NCI-H1105 treated with DMSO at 0.1 percent for 48 hours (cell line): ENCODE measurements at places on chromosomes 7 and 10.

DNA sequence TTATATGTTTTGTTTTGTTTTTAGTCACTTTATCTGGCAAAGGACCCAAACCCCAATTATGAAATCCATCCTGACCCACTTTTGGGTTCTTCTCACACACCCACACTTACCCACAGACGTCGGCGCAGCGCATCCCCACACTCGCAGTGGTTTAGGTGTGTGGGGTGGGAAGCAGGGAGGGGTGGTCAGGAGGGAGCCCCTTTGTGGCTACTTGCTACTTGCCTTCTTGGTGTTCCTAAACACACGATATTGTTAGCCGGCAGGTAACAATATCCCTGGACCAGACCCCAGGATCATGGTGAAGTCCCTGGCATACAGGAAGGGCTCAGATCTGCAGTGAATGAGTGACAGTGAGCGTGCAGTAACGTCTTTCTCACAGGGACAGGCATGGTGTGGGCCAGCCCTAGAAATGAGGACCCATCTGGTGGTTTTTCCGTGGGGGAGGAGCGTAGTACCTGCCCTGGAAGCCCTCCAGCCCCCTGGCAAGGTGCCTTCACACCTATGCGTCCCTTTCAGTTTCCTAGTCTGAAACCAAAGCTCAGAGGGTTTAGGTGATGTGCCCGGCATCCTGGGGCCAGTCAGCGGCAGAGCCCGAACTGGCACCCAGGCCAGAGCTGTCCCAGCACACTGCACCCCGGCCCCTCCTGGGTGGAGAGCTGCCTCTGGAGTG is 4.4 kb downstream of the SPOCK2 start:
- DNase-seq: no peak

DNA sequence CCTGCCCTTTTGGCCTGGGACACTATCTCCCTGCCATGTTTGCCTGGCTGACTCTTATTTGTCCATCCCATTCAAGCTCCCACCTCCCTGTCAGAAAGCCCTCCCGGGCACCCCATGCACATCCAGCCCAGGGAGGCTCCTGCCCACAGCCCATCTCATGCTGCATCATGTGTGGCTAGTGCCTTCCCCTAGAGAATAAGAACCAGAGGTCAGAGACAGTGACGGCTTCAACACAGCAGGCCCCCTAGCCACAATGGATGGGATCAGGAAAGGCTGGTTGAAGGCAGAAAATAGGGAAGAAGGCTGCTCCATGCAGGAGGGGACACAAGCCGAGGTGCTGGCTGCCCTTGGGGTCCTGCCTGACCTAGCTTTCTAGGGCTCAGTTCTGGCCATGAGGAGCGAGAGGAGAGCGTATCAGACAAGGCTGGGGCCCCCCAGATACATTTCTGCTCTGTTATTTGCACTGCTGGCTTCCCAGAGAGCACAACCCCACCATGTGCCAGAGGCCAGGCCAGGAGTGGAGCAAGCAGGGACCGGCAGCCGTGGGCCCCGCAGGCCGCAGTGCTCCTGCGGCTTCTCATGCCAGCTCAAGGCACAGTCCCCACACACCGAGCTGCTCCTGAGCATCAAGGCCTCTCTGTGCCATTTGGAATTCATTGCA is 161.1 kb upstream of the ZMIZ1 start:
- DNase-seq: no peak

DNA sequence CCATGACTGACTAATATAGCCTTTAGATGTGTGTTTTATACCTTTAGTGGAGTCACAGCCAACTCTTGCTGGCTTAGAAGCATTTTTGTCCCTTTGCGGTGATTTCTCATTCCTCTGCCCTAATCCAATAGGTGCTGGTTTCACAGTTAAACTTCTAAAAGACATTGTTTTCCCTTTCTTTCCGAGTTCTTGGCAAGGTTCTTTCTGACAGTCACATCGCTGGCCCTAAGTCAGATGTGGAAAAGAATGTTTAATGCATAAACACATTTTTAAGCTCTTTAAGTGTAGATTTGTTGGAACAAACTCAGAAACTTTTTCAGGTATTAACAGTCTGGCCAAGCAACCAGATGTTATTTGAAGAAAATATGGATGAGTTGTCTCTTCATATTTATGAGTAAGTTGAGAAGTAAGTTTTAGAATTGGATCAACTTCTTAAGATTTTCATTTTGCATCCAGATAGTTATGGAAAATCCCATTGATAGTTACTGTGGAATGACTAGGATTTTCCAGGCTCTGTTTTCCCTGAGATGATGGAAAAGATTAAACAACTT is 4.1 kb downstream of the EPDR1 start:
- no peak for DNase-seq

- DNase-seq: peak; percentile 72
Measured at GRCh38 chr10:34116220-34116641, 698.9 kb downstream of the PARD3 start.

DNA sequence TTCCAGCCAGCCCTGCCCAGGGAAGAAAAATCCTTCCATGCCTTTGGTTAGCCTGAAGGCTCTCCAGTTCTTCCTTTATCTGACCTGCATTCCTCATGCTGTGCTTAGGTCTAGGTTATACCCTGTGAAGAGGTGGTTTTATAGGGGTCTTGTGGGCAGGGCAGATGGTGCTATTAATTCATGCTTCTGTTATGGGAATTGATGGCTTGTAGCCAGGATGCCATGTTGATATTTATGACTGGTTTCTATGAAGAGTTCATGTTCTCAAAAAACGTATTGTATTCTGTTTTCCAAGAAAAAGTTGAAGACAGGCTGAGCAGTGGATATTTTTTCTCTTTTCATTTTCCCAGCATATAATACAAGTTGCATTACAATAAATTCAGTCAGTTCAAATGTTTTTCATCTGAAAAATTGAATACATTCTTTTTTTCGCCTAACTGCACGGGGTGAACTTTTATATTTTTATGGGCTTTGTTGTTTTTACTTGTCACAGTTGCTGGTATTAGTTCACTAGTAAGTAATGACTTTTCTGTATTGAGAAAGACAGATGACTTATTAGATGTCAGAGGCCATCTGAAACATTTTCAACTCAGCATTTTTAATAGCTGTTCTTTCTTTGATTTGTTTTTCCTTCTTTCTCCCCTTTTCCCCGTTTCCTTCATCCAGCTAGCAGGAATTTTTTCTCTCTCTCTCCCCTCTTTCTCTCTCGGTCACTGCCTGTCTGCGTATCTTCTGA is 322.8 kb downstream of the LRMDA start:
- no peak for DNase-seq

DNA sequence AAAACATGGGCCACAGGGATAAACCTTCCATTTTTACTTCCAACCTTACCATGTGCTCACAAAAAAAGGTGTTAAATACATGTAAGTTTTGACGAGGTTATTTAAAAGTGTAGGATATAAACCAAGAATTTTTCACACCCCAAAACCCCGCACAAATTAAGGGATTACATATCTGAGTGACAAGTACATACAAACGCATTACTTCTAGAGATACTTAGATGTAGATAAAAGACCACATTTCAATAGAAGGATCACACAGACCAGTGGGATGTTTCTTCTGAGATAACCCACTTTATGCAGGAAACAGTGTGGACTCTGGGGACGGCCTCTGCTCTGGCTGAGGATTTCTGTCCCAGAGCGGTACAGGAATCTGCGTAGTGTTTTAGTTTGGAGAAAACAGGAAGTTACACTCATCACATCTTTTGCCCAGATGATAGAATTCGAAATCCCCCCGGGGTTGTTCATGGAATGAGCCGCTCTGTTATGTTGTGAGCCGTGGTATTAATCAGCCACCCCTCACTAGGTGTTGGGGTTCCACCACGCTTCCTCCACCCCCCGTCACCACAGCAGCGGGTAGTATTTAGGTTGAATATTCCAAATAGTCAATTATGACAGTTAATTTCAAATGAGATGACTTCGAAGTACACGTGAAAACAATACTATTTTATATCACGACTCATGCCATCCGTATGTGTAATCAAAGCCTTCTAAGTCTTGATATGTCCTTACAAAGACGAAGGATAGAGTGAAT is 1.3 kb upstream of the CUL1 start:
- peak; percentile 34 for DNase-seq

DNA sequence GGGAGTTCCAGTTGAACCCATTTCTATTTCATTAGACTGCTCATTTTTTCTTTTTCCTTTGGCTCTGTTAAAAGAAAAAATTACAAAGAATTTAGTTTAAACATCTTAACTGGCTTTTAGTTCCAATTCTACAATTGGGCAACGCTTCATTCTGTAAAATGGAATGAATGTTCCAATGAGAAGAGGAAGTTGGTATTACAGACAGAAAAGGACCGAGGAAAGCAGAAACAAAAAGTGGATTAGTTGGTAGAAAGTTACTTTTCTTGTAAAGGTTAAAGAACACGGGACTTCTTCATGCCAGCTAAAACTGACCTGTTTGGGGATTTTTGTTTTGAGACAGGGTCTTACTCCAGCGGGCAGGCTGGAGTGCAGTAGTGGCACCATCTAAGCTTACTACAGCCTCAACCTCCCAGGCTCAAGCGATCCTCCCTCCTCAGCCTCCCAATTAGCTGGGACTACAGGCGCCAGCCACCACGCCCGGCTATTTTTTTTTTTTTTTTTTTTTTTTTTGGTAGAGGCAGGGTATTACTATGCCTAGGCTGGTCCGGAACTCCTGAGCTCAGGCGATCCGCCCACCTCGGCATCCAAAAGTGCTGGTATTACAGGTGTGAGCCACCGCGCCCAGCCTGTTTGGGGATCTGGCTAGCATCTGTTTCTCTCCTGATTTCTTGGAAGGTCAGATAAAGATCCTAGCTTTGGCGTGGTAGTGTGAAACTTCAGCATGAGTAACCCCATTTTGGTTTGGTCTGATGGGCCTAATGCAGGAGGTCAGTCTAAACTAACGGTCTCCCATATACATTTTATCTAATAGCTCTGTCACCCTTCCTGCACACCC is 1.3 kb upstream of the VDAC2 start:
- no peak for DNase-seq

- peak; percentile 32 for DNase-seq
Measured at GRCh38 chr10:26725837-26726727, 28.6 kb downstream of the PDSS1 start.

GRCh38 chr7:71348821-71349681 is 217.1 kb downstream of the GALNT17 start:
- DNase-seq: peak; percentile 9

GRCh38 chr10:5364374-5364773 is 392 bp upstream of the UCN3 start:
- DNase-seq: no peak

- no peak for DNase-seq
Measured at GRCh38 chr7:141421306-141421705, 129.9 kb upstream of the AGK start.

GRCh38 chr10:118163217-118163616 is 116.5 kb upstream of the RAB11FIP2 start:
- no peak for DNase-seq

DNA sequence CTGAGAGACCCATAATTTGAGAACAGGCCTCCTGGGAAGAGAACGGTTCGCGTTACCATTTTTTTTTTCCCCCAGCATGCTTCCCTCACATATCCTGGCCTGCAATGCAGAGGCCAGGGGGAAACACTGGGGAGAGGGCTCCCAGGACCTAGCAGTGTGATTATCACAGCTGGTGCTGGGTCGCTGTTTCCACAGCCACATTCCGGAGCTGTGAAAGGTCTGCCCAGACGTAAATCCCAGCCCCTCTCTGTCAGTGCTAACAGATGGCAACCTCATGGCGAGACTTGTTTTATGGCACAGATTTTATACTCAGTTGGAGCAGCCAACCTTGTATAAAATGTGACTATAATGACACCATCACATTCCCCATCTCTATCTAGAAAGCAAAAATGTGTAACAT is 150.5 kb downstream of the PLXDC2 start:
- no peak for DNase-seq

GRCh38 chr7:40658729-40659128 is 523.9 kb downstream of the SUGCT start:
- DNase-seq: no peak

- no peak for DNase-seq
Measured at GRCh38 chr7:139691253-139691781, 86.5 kb downstream of the HIPK2 start.

DNA sequence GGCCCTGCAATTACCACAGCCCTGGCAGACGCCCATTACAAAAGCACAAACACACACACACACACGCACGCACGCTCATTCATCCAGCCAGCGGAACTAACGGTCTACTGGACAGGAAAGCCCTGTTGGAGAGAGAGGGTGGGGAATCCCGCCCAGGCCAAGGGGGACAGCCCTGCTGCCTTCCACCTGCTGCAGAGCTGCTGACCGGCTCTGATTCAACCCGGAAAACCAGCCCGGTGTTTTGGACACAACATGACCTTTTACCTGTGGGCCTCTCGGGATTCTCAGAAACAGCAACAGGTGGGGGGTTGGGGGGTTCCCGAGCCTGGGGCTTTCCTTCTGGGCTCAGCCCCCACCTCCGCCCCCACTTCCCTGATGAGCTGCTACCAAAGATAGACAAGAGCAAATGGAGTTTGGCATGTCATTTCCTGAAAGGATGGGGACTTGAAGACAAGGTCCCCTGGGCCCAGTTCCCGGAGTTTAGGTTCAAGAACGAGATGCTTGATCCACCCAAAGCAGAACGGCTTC is 18.5 kb upstream of the SERPINE1 start:
- no peak for DNase-seq

DNA sequence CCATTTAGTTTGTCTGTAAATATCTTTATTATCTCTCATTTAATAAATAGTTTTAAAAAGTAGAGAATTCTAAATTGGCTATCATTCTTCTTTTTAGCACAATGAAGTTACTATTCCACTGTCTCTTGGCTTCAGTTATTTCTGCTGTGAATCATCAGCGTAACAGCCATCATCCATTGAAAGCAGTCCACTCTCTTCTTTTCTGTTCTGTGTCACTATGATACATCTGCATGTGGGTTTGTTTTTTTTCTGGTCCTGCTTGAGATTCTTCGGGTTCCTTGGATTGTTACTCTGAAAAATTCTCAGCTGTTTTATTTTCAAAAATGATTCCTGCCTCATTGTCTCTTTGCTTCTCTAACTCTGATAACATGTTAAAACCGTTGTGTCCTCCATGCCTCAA is 52.5 kb downstream of the CSGALNACT2 start:
- DNase-seq: no peak

DNA sequence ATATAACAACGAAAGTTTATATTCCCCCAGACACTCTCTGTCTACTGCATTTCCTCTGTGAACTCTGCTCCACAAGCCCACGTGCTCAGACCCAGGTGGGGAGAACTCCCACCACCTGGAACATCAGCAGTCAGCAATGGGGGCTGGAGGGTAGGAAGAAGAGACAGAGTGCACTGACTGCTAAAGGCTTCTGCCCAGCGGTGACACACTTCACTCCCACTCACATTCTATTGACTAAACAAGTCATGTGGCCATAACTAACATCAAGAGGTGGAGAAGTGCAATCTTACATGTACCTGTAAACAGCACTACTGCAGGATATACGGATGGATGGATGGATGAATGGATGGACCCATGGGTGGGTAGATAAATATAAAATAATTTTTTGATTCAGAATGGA is 122.2 kb downstream of the MPP7 start:
- no peak for DNase-seq

GRCh38 chr7:10146271-10146670 is 827.4 kb upstream of the PHF14 start:
- DNase-seq: no peak

- no peak for DNase-seq
Measured at GRCh38 chr10:73959484-73960243, 38.3 kb upstream of the VCL start.

GRCh38 chr7:17058568-17058967 is 176.8 kb upstream of the AGR3 start:
- DNase-seq: no peak

- DNase-seq: no peak
Measured at GRCh38 chr10:22856444-22857074, 71.3 kb upstream of the ARMC3 start.
